Fibroblast of skin of left biceps (primary cell): ENCODE measurements at places on chromosomes 7 and 10.
A peak's percentile ranks its signal among the peaks of the same experiment; 100 is the strongest.

GRCh38 chr10:104591441-104591840, 49.6 kb upstream of the SORCS3 start:
- DNase-seq = no peak

DNA sequence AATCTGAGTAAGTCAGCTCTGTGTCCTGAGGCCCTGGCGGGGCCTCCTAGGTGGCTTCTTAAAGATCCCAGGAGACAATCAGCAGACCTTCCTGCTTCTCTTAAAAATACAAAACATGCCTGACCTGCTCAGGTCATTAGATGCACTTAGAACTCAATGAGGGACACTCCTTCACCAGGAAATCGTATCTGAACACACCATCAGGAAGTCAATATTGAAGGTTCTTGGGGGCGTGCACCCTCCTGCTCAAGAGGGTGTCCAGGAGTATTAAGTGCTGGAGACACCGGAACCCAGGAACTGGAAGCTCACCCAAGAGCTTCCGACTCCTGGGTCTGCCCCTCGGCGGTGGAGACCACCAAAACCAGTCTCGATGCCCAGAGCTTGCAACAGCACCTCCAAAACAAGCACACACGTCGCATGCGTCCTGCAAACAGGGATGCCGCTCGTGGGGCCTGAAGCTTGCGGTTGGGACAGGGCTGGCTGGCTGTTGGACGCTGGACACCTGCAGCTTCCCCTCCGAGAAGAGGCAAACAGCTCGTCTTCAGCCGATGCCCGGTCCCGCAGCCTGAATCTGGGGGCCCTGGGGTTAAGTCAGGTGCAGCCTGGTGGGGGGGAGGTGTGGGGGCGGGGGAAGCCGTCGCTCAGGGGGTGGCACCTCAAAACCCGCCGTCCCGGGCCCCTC, 803 bp downstream of the RAPGEF5 start:
- DNase-seq = no peak

- DNase-seq = no peak
Measured at GRCh38 chr10:131970946-131971345, 10.8 kb downstream of the BNIP3 start.

DNA sequence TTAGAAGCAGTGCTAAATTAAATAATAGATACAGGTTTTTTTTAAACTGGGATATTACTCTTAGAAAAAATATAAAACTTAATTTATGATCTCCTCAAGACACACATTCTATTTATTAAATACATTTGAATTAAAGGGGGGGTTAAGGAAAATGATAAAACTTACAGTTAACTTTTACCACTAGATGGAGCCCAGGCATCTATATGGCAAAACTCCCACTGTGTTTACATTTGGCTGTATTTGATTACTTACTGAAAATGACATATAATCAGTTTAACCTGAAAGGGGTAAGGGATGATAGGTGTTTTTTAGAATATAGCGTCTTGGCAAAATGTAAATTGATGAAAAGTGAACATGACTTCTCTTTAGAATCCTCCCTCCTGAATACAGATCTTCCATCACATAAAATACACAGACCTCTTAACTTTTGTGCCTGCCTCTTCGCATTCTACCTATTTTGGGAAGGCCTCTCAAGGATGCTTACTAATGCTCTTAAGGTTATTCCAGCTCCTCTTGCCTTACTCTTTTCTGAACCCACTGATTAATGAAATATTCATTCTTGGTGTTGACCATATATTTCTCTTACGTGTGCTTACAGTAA, 235.7 kb downstream of the AGMO start:
- DNase-seq = no peak

DNA sequence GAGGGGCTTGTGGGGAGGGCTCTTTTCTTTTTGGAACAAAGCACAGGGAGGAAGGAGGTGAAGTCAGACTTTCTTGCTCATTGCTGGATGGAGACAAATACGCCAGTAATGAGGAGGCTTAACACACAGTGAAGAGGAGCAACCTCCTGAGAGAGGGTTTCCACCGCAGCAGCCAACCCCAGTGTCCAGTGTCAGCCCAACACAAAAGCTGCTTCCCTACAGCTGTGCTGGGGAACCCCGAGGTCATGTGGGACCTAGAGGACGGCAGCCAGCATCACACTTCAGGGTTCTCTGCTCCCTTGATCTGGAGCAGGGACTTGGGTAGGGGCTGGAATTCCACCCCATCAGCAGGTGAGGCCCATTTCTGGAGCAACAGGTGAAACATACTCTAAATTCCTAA, 7.7 kb downstream of the BLNK start:
- DNase-seq = no peak

DNA sequence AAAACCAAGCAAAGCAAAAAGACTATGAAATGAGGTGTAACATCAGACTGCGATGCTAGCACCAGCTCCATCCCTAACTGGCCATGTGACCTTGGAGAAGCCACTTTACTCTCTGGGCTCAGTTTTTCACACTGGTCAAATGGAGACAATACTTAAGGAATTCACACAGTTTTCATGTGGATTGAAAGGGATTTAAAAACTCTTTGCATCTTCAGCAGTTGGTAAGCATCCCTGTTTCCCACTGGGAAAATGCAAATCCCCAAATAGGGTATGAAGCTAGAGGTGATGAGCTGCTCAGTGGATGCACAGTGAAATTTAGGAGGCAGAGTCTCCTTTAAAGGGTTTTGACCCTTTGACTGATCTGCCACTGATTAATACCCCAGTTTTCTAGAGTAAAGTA, 240.7 kb downstream of the SORCS3 start:
- no peak for DNase-seq

GRCh38 chr7:104979167-104979841, 34.7 kb upstream of the KMT2E start:
- DNase-seq = no peak

- no peak for DNase-seq
Measured at GRCh38 chr10:97849103-97849686, 448 bp upstream of the GOLGA7B start.

DNA sequence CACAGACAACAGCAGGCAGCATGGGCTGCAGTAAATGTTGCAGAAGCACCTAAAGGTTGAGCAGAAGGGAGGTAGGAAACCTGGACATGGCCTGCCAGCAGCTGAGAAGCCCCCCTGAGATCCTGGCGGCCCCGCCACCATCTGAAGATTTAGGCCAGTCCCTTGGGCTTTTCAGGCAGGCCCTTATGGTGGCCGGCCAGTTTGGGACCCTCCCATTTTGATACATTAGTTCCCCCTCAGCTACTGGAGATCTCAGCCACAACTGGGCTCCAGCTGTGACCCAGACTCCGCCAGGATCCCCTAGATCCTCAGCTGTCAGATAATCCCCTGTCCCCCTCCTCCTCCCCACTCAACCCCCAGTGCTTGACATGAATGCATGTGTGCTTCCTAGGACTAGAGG, 34.4 kb downstream of the ZNF783 start:
- DNase-seq = no peak

GRCh38 chr7:93921607-93922566, at the start of gene GNG11:
TSS of gene GNG11 (plus strand) at chr7:93921735. CDS start at chr7:93922138, 403 bp downstream.
- DNase-seq = no peak

- no peak for DNase-seq
Measured at GRCh38 chr10:19592276-19592675, 224.0 kb upstream of the PLXDC2 start.

DNA sequence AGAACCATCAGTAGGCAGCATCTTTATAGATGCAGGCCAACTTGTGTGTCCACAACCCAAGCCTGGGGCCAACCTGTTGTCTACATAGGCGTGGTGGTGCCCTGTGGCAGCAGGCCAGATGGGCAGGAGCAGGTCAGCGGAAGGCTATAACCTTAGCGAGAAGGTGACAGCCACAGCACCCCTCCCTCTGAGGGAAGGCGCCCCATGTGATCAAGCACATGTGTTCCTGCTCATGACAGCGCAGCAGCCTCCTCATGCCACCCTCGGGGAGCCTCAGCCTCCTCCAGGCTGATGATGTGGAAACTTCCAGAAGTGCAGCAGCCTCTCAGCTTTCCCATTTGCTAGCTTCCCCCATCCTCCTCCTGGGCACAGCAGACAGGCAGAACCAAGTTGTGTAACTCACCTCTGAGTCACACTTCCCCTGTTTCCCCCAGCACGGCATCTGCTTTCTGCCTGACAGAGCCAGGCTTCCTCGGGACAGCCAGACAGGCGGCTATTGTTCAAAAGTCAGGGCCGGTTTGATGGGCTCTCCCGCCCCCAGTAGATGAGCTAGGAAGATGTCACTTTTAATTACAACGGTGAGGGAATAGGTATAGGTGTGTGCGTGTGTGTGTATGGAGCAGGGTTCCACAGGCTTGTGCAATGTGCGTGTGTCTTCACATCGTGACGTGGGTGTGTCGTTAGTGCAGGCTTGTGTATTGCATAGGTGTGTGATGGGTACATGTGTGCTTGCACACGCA, 312.0 kb upstream of the ZMIZ1 start:
- peak; percentile 92 for DNase-seq

- DNase-seq = no peak
Measured at GRCh38 chr7:114703677-114704076, 218.2 kb upstream of the MDFIC start.

DNA sequence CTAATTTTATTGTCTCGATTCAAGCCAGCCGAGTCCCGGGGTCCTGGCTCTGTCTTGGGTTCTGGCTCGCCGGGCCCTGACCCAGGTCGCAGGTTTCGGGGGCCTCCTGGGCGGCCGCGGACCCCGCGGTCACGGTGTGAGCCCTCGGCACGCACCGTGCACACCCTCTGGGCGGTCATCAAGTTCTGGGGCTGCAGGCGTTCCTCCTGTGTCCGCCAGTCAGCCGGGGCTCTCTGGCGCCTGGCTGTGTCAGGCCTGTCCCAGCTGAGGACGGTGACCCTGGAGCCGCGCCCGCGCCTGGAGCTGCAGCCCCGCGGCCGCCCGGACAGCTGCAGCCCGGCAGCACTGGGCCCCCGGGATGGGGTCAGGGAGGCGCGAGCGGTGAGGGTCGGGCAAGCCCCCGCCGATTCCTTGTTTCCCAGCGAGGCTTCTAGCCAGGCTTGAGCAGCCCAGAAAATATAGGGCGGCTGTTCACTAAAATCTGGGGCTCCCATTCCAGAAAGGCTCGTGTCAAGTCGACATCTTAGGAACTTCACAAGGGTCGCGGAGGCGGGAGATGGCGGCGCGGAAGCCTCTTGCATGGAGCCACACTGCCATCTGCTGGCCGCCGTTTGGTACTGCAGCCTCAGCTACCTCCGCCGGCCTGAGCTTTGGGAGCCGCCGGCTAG, 4.2 kb upstream of the HOXA7 start:
- peak; percentile 51 for DNase-seq

GRCh38 chr7:130732980-130733930, 752 bp downstream of the KLF14 start:
- DNase-seq = no peak

GRCh38 chr7:141992156-141992555, 3.5 kb upstream of the MGAM start:
- no peak for DNase-seq

DNA sequence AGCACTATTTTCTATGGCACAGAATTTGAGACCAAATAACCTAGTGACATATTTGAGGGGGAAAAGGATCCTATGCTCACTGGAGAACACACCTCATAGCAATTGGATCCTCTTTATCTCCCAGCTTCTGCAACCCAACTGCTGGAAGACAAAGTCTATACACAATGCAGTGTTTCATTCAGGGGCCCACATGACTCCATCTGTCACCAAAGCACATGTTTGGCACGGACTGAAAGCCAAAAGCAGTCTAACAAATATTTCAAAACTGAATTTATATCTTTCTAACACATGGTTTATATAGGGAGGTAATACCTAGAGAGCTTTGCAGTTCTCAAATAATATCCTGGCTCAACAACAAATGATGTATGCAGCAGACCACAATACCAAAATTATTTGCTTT, 39.2 kb downstream of the ADAM12 start:
- DNase-seq = peak; percentile 17

GRCh38 chr7:71560354-71560995, 428.5 kb downstream of the GALNT17 start:
- no peak for DNase-seq

DNA sequence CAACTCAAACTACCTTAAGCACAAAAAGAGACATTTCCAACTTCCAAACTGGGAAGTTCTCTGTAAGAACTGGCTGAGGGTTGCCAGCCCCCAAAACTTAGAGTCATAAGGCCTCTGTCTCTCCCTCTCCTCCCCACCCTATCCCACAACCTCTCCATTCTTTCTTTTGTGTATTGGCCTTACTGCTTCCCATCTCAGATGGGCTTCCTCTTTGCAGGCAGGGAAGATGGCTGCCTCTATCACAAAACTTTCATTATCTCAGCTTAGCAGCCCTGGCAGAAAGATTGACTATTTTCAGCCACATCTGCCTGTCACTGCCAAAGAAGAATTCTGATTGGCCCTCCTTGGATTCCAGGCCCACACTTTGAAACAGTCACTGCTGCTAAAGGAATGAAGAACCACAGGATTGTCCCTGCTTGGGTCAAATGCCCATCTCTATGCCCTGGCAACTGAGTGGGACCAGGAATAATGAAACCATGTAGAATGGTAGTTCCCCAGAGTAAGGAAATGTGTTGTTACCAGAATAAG, 58.0 kb upstream of the PRKAR2B start:
- DNase-seq = no peak

DNA sequence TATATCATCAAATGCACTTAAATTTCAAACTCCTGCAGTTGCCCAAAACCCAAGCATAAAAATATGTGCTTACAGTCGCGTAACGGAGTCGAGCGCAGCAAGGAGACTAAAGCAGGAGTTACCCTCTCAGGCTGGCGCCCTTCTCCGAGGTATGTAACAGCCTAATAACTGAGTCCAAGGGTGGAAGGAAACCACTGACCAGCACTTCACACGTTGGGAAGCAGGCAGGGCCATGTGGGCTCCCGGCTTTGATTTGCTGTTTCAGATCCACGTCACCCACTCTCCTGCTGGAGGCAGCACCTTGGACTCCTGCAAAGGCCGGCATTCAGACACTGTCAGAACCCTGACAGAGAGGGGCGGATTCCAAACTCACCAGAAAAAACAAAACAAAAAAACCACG, 123.8 kb downstream of the DIP2C start:
- no peak for DNase-seq

- no peak for DNase-seq
Measured at GRCh38 chr10:92122941-92123450, 167.9 kb downstream of the CPEB3 start.

- no peak for DNase-seq
Measured at GRCh38 chr7:117775801-117776200, 97.4 kb downstream of the CTTNBP2 start.

DNA sequence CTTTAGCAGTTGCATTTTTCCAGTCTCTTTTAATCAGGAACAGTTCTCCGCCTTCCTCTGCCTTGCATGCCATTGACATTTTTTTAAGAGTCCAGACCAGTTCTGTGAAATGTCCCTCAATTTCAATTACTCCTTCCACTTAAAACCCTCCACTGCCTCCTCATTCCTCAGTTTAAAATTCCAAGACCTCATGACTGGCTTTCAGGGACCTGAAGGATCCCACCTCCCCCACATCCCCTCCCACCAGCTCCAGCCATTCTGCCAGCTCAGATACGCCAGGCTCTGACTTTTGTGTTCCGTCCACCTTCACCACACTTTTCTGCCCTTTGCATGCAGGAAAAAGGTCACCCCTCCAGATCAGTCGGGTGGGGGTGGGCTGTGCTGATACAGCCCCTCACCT, 8.7 kb downstream of the TNRC18 start:
- DNase-seq = no peak

GRCh38 chr10:71814922-71815411, 36.1 kb downstream of the PSAP start:
- no peak for DNase-seq
